ENCODE measurements at places on chromosomes 5 and 9.

DNA sequence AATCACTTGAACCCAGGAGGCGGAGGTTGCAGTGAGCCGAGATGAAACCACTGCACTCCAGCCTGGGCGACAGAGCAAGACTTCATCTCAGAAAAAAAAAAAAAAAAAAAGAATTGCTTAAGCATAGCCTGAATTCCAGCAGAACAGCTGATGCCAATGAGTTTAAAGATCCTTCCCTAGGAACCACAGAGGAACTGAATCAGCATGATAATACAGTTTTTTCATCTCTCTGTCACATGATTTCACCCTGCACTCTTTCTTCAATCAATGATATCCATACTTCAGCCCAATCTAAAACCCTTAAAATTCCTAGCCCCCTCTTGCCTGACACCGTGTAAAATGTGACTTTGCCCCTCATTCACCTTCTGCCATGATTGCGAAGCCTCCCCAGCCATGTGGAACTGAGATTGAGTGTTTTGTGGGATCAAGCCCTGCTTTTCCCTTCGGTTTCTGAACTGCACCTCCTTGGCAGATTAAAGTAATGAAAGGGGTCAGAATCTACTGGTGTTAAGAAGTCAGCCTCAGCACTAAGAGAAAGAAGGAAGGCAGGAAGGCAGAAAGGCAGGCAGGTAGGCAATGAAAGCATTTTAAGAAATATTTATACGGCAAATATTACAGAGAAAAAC lies 20.9 kb upstream of the DMXL1 start:
- DNase-seq: no peak

GRCh38 chr5:16894236-16895057 lies 41.6 kb downstream of the MYO10 start:
- DNase-seq: no peak

- no peak for DNase-seq
Measured at GRCh38 chr5:80740999-80741398, 86.2 kb upstream of the DHFR start.

DNA sequence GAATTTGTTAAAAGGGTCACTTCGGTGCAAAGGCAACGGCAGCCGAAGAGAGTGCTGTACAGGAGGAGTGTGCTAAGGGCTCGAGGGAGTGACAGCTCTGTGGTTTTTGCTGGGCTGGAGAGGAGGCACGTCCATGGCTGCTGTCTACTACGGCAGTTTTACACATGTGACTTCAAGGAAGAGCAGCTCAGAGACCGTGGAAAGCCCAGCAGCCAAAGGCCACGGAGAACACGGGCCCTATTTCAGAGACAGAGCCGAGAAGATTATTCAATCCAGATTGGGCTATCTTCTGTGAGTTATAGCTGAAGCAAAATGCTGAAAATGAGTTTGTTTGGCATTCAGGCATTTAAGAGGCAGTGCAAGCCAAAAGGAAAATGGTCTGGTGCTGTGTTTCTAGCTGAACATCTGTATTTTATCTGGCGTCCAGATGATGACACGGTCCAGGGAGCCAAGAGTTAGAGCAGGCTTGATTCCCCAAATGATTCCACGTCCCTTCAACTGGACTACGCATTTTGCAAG lies 96.4 kb downstream of the RFK start:
- DNase-seq: no peak

GRCh38 chr5:51225789-51226742 lies 157.2 kb upstream of the ISL1 start:
- peak; percentile 18 for DNase-seq

DNA sequence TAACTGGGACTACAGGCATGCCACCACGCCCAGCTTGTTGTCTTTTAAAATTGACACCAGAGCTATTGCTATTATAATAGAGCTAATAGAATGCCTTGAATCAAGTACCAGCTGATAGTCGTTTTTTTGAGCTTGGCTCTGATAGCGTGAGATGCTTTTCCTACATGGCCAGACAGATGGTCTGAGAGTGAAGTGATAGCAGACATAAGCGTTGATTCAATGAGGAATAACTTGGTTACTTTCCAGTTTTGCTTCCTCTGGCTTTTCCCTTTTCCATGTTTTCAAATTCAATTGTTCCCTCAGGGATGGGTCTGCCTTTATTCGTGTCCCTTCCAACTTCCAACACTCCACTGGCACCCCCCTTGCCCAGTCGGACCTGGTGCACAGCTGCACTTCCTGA lies 15.4 kb downstream of the AGXT2 start:
- DNase-seq: no peak

DNA sequence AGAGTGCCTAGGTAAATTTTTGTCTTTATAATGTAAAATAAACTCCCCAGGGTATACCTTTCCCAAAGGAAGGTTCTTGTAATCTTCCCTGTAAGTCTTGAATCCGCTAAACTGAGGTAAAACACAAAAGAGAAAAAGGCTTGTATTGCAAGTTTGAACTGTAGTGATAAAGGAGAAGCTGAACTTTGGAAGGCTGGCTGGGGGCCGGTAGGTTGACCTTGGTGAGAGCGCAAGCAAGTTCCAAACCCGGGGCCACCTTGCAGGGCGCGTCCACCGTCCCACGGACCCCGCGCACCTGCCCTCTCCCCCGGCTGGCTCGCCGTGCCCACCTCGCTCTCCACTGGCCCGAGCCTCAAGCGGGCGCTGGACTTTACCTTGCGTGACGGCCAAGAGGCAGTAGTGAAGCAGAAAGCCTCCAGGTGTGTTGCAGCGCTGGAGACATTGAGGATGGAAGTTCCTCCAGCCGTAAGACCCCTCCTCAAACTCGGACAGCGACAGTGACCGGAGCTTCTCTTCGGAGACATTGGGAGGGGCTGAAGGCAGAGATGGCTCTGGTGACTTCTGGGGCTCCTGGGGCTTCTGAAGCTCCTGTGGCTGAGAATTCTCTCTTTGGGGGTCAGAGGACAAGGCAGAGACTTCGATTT lies 428 bp downstream of the SLCO4C1 start:
- no peak for DNase-seq

- DNase-seq: no peak
Measured at GRCh38 chr9:76651119-76651705, 113.0 kb upstream of the PCA3 start.

DNA sequence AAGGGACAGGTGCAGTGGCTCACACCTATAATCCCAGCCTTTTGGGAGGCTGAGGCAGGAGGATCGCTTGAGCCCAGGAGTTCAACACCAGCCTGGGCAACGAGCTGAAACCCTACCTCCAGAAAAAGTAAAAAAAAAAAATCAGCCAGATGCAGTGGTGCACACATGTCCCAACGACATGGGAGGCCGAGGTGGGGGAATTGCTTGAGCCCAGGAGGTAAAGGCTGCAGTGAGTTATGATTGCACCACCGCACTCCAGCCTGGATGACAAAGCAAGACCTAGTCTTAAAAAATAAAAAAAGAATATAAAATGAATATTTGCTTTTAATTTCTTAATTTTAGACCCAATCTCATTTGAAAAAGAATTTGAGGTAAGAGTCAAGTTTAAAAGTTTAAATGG lies 143.5 kb downstream of the LPAR1 start:
- DNase-seq: no peak

- no peak for DNase-seq
Measured at GRCh38 chr5:180646963-180647305, 2.5 kb downstream of the FLT4 start.

DNA sequence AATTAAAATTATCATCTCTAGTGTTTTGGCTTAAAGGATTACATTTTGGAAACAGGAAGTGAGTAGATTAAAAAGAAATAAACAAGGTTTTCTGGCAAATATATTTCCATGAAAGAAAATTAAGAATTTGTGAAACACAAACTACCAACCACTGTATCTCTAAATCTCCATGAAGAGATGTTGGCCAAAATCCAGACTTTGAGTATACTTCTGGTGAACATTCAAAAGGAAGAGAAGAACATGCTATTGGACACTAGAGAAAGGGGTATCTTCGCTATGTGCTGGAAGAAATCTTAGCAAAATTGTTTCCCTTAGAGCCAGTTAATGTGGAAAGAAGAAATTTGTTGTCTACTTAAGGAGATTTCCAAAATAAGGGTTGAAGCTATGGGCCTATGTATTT lies 710.4 kb upstream of the CTNND2 start:
- no peak for DNase-seq

DNA sequence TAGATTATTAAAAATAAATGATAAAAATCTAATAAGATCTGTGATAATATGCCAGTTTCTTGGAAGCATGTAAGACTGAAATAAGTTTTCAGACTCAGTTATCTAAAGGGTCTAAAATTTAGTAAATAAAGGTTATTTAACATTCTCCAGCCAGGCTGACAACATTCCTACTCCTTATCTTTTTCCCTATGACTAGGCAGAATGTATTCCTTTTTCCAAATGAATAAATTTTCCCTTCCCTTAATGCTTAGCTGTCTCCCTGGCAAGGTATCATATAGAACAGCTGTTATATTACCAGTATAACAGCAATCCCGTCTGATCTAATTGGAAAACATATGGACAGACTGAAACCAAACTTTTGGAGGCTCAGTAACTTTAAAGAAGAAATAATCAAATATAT lies 13.0 kb downstream of the MEGF9 start:
- DNase-seq: no peak

GRCh38 chr9:129559506-129559881 lies 61.4 kb downstream of the C9orf50 start:
- no peak for DNase-seq
